NCI-H1048 (cell line): ENCODE measurements at places on chromosomes 12 and 14.

GRCh38 chr14:94113073-94113472, 2.5 kb downstream of the IFI27 start:
- no peak for DNase-seq

- DNase-seq = no peak
These were observed 21.1 kb upstream of the KRT8 start for GRCh38 chr12:52925717-52926595.

DNA sequence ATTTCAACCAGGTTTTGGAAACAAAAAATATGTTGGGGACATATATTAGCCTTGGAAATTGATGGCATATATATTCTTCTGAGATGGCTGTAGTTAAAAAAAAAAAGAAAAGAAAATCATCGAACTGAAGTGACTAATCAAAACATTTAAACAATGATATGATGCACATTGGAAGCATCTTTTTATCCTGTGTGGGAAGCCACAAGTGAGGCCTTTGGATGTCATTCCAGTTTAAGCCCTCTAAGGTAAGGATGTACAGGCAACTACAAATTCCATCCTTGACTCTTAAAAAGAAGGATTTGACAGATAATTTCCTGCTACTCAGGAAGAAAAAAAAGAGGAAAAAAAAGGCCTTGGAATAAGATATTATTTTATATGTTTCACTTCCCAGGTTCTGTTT, 9.6 kb upstream of the PTPRB start:
- DNase-seq = no peak

DNA sequence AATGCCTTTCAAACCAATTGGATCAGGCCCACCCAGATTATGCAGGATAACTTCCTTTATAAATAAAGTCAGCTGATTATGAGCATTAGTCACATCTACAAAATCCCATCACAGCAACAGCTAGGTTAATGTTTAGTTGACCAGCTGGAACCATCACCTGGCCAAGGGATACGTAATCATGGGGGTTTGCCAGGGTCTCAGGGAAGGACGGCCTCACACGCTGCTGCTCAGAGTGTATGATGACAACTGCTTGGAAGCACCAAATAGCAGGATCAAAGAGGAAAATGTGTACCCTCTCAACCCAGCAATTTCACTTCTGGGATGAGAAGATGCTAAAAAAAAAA, 162.6 kb downstream of the SLC15A4 start:
- DNase-seq = no peak

DNA sequence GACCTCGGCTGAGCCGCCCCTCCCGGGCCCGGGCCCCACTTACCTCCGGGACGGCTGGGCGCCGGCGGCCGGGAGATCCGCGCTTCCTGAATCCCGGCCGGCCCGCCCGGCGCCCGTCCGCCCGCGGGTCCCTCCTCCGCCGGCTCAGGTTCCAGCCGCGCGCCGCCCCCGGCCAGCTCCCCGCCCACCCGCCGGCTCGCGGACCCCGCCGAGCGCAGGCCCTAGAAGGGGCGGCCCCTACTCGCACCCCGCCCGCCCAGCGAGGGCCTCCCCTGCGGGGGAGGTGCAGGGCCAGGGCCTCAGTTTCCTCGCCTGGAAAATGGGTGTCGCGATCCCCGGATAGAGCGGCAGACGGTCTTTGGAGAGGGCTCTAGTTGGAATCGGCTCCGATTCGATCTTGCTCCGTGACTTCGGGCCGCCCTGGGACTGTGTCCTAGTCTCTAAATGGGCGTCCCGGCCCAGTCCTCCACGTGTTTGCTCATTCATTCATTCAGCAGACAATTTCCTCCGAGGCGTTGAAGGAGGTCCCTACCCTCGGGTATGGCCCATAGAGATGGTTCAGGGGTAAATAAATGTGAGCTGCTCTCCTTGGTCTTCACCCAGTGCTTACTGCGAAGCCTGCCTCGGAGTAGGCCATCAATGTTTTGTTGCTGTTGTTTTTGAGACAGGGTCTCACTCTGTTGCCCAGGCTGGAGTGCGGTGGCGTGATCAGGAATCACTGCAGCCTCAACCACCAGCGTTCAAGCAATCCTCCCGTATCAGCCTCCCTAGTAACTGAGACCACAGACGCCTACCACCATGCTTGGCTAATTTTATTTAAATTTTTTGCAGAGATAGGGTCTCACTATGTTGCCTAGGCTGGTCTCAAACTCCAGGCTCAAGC, at the start of gene TRPV4:
TSS of gene TRPV4 (minus strand) at position 92 of the 883 bp plus-strand sequence. CDS start 18,602 bp downstream, outside the sequence.
- DNase-seq = no peak

DNA sequence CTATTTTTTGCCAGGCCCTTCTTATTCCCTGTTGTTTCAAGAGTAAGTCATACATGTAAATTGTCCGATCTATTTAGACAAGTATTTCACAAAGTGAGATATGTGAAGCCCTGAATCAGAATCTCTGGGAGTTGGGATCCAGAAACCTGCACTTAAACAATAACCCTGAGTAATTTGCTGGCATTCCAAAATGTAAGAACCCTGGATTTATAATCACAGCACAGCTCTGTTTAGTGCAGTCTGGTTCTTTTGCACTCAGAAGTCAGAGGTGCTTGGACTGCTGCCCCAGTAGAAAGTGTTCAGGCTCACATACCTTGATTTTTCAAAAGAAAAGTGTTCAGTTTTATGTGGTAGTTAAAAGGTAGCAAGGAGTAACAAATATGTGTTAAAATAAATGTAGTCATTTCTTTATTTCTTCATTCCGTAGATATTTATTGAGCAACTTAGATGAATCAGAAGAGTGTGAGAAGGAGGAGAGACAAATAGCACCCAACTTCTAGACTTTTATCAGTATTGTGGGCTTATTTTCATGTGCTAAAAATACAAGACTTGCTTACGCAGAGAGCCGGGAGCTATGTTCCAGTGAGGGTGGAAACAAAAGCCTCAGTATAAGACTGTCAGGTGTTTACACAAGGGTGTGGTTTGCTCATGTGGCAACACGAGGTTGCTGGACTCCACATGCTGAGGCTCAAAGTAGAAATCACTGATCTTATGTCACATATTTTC, 70.1 kb downstream of the SYNE2 start:
- DNase-seq = peak; percentile 66

DNA sequence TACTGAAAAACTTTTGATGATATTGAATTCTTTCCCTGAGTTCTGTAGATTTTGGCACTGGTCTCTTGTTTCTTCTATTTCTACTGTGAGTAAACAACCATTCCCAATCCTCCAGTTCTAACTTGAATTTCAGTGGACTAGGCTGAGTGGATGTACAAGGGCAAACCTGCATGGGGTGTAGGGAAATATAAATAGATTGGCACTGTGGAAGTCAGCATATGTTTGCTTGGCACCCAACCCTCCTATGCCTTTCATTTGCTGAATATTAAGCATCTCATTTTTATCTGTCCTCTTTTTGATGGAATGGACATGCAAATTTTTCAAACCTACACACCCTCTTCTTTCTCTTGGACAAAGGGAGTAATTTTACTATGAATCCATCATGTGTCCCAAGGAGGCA, 828.3 kb downstream of the DIO2 start:
- DNase-seq = no peak

DNA sequence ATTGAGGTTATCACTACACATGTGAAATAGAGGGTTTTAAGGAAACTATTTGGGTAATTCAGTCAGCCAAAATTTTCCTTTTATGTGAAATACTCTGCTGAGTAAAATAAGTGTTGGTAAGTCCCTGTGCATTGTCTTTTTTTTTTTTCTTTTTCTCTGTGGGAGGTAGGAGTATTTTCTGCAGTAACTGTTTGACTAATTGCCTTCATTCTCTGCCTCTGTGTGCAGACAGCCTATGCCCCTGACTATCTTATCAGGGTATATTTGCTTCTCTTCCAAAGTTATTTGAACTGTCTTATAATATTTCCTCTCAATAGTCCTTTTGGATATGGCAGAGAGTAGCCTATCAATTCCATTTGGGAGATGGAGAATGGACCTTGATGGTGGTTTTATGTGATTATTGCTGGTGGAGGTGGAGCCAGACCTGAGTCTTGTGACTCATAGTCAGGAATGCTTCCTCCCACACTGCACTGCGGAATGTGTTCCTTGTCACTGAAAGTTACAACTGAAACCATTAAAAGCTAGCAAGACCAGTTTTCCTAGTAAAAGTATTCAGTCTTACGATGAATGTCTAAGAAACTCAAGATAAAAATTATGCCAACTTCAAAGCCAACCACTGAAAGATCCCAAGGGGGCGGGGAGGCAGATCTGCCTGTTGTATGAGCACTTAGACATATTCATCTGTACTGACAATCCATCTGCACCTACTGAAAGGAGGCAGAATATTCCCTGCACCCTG, 40.9 kb upstream of the STXBP6 start:
- DNase-seq = no peak

DNA sequence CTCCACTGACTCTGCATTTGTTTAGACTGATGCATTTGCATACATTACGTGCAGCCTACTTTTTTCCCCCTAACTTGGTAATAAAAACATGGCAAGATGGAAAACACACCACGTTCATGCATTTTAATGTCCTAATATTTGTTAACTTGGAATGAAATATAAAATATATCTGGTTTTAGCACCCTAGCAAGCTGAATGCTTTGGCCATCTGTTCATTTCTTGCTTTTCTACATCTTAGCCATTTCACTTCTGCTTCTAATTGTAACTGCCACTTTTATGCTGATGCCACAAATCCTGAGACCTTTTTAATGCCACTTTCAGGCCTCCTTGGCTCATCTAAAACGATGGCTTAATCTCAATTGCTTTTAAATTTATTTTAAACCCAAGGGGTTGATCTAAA, 177.7 kb upstream of the RASSF8 start:
- no peak for DNase-seq
